ENCODE measurements at places on chromosomes 2 and 18.
A peak's percentile ranks its signal among the peaks of the same experiment; 100 is the strongest.

- DNase-seq = no peak
Measured at GRCh38 chr2:9463698-9464034, 10.7 kb upstream of the IAH1 start.

GRCh38 chr2:60316381-60317033 lies 236.9 kb downstream of the BCL11A start:
- DNase-seq = no peak

- DNase-seq = no peak
Measured at GRCh38 chr18:25814841-25815458, 275.5 kb downstream of the SS18 start.

- DNase-seq = no peak
Measured at GRCh38 chr2:57920342-57920939, 126.2 kb upstream of the VRK2 start.

DNA sequence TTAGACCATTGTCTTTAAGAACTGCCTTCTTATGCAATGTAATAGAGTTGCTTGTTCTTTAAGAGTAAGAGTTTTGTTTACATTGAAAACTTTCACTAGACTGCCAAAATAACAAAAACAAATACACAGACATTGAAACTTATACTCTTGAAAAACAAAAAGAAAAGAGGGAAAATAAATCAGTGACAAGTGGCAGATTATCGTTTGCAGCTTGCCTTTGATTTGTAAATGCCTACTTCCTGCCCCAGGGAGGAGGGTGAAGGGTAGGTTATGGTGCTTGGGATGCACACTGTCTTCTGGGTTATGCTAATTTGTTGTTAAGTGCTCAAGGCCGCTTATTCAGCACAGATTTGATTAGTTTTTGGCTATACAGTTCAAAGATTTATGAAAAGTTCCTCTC lies 198.7 kb downstream of the TGIF1 start:
- no peak for DNase-seq

DNA sequence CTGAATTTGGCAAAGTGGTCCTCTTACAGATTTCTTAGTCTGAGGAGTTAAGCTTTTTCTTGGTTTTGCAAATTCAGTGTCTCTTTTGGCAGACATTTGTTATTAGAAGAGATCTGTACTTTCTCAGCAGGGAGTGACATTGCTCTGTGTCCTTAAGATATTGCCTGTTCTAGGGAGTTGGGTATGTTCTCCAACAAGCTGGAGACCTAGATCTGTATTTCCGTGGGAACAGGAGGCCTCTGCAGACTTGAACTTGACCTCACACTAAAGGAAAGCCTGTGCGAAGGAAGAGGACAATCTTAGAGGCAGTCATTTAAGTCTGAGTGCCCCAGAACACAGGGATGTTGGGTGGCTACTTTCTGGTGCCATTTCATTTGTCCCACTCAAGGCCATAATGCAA lies 107.0 kb upstream of the ATP8B1 start:
- DNase-seq = no peak

GRCh38 chr2:42566837-42567321 lies 1.6 kb upstream of the MTA3 start:
- DNase-seq = no peak

GRCh38 chr18:37721544-37722522 lies 156.2 kb upstream of the CELF4 start:
- DNase-seq = no peak

DNA sequence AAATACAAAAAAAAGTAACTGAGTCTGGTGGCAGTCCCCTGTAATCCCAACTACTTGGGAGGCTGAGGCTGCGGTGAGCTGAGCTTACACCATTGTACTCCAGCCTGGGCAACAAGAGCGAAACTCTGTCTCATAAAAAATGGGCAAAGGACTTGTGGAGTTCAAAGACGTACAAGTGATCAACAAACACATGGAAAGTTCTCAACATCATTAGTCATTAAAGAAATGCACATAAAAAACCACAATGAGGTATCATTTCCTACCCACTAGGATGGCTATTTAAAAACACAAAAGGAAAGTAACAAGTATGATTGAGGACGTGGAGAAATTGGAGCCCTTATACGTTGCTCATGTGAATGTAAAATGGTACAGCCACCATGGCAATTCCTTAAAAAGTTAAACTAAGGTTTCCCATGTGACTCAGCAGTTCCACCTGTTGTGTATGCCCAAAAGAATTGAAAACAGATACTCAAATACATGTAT lies 52.3 kb downstream of the RAB10 start:
- no peak for DNase-seq

DNA sequence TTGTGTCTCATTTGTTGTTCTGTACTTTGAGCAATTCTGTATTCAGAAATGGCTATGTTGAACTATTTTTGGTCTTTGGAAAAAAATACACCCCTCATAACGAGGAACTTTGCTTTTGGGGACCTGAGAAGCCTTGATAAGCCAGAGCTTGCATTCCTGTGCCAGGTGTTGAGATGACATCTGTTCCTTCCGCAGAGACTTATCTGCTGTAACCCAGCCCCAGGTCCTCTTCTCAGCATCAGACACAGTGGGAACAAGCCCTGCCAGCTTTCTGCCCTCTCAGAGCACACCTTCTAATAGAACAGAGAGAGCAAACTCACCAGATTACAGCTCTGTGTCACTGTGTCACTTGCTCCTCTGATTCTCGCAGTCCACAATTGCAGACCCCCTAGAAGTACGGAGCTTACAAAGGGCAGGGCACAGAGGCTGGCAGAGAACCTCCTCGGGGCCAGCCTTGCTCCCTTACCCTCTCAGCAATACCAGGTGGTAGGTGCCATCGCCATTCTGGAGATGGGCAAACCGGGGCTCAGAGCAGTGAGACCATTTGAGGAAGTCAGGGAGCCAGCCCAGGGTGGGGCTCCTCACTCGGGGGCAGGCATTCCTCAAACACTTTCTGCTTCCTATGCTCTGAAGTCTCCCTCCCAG lies 97.4 kb downstream of the DDX1 start:
- no peak for DNase-seq

DNA sequence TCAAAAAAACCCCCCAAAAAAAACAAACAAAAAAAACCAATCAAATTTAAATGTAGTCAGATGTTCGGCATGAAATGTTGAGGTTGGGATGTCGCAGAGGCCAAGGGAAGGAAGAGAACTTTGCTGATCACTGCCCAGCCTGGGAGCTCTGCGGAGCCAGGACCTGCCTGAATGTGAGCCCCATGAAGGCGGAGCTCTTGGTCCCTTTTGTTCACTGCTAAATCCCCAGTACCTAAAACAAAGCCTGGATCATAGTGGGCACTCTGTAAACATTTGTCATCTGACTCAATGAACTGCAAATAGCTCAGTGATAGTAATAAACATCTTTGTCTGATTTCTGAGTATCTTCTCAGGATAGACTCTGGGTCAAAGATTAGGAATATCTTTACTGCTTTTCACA lies 64.0 kb downstream of the NGEF start:
- DNase-seq = no peak

- peak; percentile 21 for DNase-seq
Measured at GRCh38 chr18:46320297-46320696, 216.1 kb downstream of the HAUS1 start.

GRCh38 chr2:215241791-215242305 lies 70.0 kb upstream of the ATIC start:
- peak; percentile 48 for DNase-seq

DNA sequence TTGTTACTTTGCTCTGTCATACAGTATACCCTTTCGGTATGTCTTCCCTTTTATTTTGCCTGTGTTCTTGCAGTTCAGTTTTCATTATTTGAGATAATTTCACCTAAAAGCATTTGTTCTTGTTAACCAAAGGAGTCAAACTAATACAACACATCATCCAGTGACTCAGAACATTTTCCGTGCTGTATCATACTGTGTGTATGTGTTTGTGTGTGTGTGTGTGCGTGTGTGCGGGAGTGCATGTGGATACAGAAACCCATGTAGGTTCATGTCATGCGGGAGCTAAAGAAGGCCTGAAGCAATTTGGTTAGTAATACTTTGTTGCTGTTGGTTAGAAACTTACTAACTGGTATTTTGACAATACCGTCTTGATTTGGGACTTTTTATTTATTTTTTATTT lies 60.0 kb downstream of the CEP192 start:
- no peak for DNase-seq

- DNase-seq = peak; percentile 30
Measured at GRCh38 chr18:26133652-26134051, at the start of gene PSMA8. Gene PSMA8 (plus strand): TSS chr18:26133869. CDS start chr18:26133966, 97 bp downstream.

DNA sequence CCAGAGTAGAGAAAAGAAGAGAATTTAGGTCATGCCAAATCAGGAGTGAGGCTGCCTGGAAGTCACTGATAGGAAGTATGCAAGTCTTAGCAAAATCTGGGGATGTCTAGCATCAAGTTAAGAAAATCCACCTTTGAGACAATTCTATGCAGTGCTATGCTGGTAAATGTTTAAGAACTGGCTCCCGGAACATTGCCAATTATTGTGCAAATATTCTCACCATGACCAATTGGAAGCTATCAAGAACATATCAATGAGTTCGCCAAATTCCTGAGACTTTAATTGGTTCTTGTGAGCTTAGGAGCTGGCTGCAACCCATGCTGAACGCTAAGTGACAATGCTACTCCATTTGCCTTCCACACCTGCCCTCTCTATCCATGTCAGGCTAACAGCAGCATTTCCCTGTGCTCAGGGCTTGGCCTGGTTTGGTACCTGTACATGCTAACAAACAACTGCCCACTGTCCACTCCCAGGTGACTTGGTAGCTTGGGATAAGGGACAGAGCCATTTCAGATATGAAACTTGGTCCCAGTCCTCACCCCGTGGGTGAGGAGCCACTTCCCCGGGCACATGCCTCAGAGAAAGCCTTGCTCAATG lies 172.9 kb upstream of the KLHL29 start:
- no peak for DNase-seq

DNA sequence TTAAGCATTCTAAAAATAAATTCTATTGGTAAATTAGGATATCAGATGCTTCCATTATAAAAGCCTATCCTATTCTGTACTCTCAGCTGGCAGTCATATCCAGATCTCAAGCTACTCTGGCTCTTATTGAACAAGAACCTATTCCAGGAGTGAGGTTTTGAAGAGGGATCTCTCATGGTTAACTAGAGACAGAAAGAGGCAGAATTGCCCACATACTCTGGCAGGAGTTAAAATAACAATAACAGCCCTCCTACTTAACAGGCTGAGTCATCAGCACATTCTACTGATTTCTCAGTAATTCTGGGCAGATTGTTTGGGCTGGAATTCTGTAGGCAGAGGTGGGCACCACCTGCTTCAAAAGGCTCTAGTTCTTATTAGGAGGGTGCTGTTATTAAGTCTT lies 142.0 kb upstream of the UNC80 start:
- DNase-seq = no peak

GRCh38 chr2:196989496-196989895 lies 63.0 kb upstream of the PGAP1 start:
- no peak for DNase-seq

DNA sequence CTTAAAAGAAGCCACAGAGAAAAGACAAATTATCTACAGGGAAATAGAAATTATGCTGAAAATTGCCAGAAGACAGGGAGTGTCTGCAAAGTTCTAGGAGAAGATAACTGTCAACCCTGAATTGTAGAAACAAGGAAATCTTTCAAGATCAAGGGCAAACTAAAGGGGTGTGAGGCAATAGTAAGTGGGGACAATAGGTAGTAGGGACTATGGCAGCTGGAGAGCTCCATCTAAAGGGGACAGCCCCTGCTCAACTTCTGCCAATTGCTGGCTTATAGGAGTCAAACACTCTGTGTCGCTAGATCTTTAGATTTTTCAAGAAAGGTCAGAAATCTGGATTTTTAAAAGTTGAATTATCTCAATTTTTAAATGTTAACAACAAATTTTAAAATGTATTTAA lies 10.1 kb upstream of the ST3GAL5 start:
- DNase-seq = no peak

GRCh38 chr18:31185186-31185950 lies 22.7 kb upstream of the DSC1 start:
- no peak for DNase-seq

DNA sequence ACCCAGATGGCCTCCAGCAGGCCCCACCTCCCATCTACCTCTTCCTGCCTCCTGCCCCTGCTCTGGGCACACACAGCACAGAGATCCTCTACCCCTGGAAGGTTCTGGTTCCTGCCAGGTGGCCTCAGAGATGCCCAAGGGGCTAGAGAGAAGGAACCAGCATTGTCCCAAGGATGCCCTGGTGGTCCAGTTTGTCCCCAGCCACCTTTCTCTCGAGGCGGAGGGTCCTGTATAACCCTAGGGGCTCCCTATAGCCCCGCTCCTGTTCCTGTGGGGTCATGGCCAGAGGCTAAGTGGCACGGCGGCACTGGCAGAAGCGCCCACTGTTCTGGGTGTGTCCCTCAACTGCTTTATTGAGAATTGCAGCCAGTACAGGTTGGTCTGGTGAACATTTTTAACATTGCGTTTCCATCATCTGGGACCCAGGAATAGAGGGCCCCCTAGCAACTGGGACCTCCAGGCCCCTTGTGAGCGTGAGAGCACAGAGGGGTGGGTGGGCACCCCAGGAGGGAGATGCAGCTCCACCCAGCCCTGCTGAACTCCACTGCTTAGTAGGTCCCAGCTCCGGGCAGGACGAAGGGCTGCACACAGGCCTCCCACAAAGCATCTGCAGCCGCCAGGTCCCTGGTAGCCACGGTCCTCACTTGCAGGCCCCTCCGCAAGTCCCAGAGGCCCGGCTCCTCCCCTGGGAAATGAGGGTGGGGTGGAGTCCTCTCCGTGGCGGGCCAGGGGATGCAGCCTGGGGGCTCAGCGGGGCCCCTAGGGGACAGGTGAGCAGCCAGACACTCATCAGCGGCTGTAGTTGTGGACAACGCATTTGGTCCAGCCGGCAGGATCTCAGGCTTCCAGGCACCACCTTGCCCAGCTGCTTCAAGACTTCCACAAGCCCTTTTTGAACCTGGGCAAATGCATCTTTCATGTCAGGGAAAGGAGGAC lies 33.1 kb downstream of the GPC1 start:
- DNase-seq = peak; percentile 30

DNA sequence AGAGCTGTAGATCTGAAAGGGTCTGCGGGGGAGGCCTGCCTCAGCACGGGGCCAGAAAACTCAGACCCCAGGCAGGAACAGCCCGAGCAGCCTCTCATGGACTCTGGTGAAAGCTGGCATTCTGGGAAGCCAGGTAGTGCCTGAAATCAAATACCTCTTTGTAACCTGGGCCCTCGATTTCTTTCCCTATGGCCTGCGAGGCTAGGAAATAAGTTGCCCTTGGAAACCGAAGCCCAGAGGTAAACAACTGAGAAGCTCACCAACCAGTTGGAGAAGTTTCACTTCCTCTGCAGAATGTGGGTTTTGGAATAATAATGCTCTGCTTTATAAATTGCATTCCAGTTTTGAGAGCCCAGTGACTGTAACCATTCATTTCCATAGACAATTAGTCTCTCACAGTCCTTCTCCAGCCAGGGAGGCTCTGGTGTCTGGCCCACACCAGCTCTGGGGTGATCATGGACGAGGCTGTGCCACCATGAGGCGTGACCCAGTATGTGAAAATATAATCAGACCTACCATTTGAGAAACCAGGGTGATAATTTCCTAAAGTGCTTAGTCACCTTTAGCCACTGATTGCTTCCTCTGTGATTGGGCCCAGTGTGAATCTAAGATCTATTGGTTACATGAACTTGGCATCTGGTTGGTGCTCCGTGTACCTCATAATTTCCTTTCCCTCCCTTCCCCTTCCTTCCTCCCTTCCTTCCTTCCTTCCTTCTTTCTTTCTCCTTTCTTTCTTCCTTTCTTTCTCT lies 133.1 kb upstream of the PELI1 start:
- no peak for DNase-seq

- no peak for DNase-seq
Measured at GRCh38 chr18:39453882-39454281, 1888.3 kb upstream of the CELF4 start.

- DNase-seq = no peak
Measured at GRCh38 chr18:9724797-9725585, 16.9 kb downstream of the RAB31 start.

All from D341Med (cell line).